ENCODE measurements at places on chromosomes 2 and 18. TPM values are rescaled to one million over a fixed set of nuclear protein-coding genes. Genes with fewer than 3 reads are reported as not detected.

- no peak for DNase-seq
Observed at GRCh38 chr2:42874949-42875801, 82.8 kb upstream of the HAAO start.

DNA sequence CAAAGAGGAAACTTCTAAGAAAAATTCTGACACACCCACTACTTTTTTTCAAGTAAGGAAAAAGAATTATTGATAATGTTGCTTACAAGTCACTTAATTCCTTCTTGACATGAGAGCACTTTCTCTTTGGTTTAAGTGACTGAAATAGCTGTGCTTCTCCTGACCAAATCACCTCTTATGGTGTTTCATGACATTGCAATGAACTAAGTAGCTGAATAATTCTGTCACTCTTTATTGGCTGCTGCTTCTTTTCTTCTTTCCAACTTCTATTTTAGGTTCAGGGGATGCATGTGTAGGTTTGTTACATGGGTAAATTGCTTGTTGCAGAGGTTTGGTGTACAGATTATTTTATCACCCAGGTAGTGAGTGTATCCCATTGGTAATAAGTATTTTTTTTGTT lies 447.6 kb upstream of the NETO1 start:
- no peak for DNase-seq

- DNase-seq, result peak; percentile 57
Observed at GRCh38 chr2:127293748-127294562, at the start of gene ERCC3. ERCC3 (minus strand) TSS chr2:127294144; CDS start chr2:127294081, 63 bp downstream.

- no peak for DNase-seq
Observed at GRCh38 chr18:3840766-3841165, 390.8 kb downstream of the TGIF1 start.

DNA sequence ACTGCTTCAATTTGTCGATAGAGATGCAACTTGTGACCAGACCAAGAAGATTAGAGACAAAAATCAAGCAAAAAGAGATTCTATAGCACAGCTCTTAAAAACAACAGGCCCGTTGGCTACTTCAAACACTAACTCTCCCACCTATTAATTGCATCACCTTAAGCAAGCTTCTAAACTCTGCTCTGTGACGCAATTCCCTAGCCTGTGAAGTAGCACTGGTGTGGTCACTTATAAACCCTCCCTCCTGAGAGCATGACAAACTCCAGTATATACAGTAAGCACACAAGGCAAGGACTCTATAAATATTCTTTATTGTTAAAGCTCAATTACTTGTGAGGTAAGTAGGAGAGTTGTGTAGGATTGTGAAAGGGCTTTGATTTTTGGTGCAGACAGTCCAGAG lies 72.3 kb downstream of the CMPK2 start:
- DNase-seq, result peak; percentile 29

- DNase-seq, result peak; percentile 68
Observed at GRCh38 chr2:156517419-156517818, 81.2 kb downstream of the GPD2 start.

DNA sequence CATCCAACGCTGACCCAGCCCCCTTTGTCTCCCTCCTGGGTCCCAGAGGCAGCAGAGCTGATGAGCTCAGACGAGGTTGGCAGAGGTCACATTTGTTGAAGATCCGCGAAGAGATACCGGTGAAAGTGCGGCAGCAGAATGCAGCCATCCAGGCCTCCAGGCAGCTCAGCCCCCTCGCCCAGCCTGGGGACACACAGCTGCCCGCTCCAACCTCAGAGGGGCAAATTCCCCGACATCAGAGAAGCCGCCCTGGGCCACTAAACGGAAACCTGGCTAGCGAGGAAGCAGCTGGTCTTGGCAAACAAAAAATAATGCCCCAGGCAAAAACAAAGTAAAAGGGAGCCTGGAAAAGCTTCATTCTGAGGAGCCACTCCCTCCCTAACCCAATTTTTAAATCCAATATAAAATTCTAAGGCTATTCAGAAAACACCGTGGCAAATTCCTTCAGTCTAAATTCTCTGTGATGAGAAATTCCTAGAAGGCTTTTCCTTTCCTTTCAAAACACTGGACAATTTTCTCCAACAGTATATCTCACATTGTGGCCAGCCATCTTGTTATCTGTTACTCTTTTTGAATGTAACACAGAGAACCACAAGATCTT lies 262.4 kb downstream of the SS18 start:
- DNase-seq, result no peak

- DNase-seq, result no peak
Observed at GRCh38 chr2:140508756-140509155, 1622.1 kb downstream of the LRP1B start.

DNA sequence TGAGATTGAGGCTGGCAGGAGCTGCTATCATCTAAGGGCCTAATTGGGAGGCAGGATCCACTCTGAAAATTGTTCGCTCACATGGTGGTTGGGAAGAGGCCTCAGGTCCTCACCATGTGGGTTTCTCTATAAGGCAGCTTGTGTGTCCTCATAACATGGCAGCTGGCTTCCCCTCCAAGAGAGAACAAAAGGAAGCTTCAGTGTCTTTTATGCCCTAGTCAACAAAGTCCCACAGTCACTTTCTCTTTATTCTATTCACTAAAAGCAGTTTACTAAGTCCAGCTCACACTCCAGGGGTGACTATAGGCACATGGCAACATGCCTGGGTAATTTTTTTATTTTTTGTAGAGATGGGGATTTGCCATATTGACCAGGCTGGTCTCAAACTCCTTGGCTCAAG lies 5.8 kb upstream of the ITGAV start:
- DNase-seq, result no peak

DNA sequence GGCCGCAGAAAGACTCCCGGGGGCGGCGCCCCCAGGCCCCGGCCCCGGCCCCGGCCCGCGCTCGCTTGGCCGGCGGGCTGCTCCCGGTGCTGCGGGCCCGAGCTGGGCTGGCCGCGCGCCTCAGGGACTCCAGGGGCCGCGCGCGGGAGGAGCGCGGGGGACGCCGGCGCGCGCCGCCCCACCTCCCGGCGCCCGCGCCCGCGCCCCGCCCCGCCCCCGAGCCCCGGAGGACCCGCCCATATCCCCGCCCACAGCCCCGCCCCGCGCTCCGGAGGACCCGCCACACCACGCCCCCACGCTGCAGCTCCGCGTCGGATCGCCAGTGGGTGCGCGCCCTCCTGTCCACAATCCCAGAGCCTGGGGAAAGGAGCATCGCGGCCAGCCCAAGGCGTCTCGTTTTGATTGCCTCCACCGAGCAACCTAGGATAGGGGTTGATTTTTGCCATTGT lies at the start of gene PARD6G:
TSS of gene PARD6G (minus strand) at position 122 of the 449 bp plus-strand sequence. CDS start 166 bp downstream, outside the sequence.
- DNase-seq, result no peak

- DNase-seq, result peak; percentile 99
Observed at GRCh38 chr18:63444580-63444979, 22.3 kb upstream of the VPS4B start.

- no peak for DNase-seq
Observed at GRCh38 chr18:49581371-49581770, 19.5 kb downstream of the LIPG start.

DNA sequence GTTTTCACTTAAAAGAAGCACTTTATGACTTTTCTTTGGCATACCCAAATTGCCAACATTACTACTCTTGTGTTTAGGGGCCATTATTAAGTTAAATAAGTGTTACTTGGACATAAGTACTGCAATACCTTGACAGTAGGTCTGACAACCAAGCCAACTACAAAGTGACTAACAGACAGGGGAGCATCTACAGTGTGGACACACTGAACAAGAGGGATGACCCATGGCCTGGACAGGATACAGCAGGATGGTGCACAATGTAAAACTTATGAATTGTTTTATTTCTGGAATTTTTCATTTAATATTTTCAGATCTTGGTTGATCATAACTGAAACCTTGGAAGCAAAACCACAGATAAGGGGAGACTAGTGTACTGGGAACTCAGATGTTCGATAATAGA lies 4.0 kb upstream of the INPP1 start:
- no peak for DNase-seq

- peak; percentile 73 for DNase-seq
Observed at GRCh38 chr2:38508311-38509039, 94.3 kb downstream of the HNRNPLL start.

GRCh38 chr2:20551945-20552328 lies 99.0 kb downstream of the HS1BP3 start:
- DNase-seq, result no peak

DNA sequence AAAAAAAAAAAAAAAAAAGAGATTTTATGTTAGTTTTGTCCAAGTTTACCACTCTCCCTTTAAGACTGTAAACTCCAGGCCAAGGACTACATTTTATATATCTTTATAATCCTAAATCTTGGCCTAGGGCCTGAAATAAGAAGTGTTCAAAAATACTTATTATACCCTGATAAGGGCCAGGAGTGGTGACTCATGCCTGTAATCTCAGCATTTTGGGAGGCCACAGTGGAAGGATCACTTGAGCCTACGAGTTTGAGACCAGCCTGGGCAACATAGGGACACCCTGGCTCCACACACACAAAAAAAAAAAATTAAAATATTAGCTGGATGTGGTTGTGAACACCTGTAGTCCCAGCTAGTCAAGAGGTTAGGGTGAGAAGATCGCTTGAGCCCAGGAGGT lies 12.7 kb downstream of the TRIP12 start:
- DNase-seq, result no peak

DNA sequence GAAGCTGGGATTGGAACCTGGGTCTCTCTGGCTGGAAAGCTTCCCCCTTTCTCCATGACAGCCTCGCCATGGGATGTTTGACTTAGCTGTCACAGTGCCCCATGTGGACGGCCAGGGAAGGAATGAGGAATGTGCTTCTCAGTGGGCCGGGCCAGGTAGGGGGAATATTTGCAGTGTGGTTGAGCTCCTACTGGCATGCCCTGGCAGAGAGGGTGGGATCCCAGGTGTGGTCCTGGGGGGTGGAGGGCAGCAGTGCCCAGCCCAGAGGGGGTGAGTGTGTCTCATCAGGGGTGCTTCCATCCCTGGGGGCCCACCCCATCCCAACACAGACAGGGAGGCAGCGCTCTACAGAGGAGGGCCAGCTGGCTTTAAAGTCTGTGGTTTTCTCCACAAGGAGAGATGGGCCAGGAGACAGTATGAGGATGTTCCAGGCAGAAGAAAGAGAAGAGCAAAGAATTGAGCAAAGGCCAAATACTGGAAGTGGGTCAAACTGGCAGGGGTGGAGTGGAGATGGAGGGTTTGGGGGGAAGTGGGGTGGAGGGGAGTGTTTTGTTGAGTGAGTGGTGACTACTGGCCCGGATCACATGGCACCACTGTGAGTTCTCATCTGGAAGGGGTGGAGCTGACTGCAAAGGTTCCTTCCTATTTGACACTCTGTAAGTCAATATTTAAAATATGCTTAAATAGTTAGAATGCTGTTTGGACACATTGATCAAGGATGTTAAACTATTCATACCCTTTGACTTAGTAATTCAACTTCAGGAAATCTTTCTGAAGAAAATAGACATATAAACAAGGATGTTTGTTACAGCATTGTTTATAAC lies 94.0 kb downstream of the MYCN start:
- DNase-seq, result no peak

DNA sequence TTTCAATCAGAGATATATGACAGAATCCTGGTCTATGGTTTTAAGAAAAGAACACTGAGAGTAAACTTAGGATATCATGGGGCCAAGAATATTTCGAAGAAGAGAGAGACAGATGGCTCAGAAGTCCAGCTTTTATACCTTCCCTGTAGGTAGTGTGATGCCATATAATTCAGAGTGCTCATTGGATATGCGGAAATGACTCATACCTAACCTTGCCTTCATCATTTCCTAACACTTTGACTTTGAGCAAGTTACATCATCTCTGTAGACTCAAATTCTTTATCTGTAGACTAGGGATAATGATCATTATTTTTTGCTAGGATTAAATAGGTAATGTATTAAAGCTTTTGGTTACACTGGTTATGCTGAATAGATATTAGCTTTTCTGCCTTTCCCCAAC lies 461.6 kb upstream of the CNTNAP5 start:
- peak; percentile 1 for DNase-seq

The COL4A4 gene
- 0.13 TPM for total RNA-seq

The HAAO gene
- total RNA-seq, result not detected

The SLC5A6 gene
- 6.3 TPM for total RNA-seq

The RAD51AP2 gene
- total RNA-seq, result 0.13 TPM

The XDH gene
- 6.1 TPM for total RNA-seq

The TUBA3D gene
- not detected for total RNA-seq
